HS-27A (cell line): ENCODE measurements at places on chromosomes 1 and 21.

- no peak for DNase-seq
These were observed 119.6 kb upstream of the ERRFI1 start for GRCh38 chr1:8145545-8146202.

GRCh38 chr1:227356620-227357146, 38.4 kb upstream of the CDC42BPA start:
- DNase-seq: no peak

- no peak for DNase-seq
These were observed 19.9 kb downstream of the TMPRSS2 start for GRCh38 chr21:41488080-41488479.

- no peak for DNase-seq
These were observed 697 bp downstream of the PRDM16 start for GRCh38 chr1:3069491-3070308.

GRCh38 chr1:112395821-112396652, at the start of gene CTTNBP2NL:
Gene CTTNBP2NL (plus strand): TSS chr1:112396214. CDS start chr1:112416166, 19,952 bp downstream.
- peak; percentile 93 for DNase-seq

- no peak for DNase-seq
These were observed 65.9 kb downstream of the PIK3CD start for GRCh38 chr1:9717193-9718005.

- no peak for DNase-seq
These were observed 28.7 kb downstream of the RSPH1 start for GRCh38 chr21:42467140-42467983.

- no peak for DNase-seq
These were observed 38.0 kb downstream of the PLXNA2 start for GRCh38 chr1:208206092-208206698.

DNA sequence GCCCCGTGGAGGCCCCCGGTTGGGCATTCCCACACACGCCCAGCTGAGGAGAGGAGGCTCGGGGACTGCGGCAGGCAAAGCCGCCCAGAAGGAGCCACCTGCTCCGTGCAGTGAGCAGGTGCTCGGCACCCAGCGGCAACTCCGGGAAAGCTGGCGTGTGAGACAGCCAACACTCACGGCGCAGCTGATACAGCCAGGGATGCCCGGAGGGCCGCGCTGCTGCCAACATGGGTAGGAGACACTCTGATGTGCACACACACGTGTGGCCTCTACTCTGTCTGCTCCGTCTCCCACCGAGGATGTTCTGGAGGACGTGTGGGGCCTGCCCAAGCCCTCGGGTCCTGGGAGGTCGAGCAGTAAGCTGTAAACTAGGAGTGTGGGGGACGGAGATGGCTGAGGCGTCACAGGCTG, 12.9 kb downstream of the MORN1 start:
- no peak for DNase-seq

- DNase-seq: no peak
These were observed 3.6 kb upstream of the ABCA4 start for GRCh38 chr1:94124538-94124937.

DNA sequence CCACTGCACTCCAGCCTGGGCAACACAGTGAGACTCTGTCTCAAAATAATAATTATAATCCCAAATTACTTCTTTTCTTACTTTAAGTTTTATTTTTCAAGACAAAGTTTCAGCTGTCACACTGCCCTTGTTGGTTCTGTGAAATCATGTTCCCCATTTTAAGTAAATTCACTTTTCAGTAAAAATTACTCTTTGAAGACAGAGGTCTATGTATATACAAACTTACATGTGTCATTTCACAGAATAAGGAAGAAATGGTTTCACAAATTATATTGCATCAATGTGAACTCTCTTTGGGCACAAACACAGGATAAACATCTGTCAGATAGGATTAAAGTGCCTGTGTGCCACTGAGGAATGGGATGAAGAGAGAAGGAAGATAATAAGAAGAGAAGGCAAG, 33.1 kb upstream of the ETS2 start:
- no peak for DNase-seq

GRCh38 chr1:31208361-31208945, 31.2 kb downstream of the NKAIN1 start:
- DNase-seq: no peak

GRCh38 chr1:16212251-16212961, at the start of gene ARHGEF19:
Gene ARHGEF19 (minus strand): TSS chr1:16212652. CDS start chr1:16209054, 3,598 bp downstream.
- DNase-seq: no peak

DNA sequence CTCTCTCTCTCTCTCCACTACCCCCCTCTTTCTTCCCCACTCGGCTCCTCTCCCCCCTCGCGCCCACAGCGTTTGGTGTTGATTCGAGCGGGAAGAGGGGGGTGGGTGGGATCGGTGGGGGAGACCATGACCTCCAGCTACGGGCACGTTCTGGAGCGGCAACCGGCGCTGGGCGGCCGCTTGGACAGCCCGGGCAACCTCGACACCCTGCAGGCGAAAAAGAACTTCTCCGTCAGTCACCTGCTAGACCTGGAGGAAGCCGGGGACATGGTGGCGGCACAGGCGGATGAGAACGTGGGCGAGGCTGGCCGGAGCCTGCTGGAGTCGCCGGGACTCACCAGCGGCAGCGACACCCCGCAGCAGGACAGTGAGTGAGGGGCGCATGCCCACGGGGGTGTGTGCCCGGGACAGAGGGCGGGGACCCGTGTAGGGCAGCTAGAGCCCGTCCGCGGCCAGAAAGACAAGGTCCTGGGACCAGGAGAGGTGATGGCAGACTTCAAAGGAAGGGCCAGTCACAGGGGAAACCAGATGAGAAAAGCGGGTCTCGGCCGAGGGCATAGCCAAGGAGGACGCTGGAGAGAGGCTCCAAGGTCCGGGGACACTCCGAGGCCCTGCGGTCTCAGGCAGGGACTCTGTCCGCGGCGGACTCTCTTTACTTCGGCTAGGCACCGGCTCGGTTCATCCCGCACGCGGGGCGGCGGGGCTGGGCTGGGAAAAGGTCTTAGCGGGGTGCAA, at the start of gene PRRX1:
PRRX1 (plus strand) TSS at position 39 of the 735 bp plus-strand sequence; CDS start at position 127, 88 bp downstream.
- no peak for DNase-seq

GRCh38 chr1:43541721-43542401, 11.2 kb downstream of the PTPRF start:
- no peak for DNase-seq

GRCh38 chr1:240720976-240721375, 109.0 kb upstream of the GREM2 start:
- no peak for DNase-seq

GRCh38 chr1:201590474-201590873, 51.5 kb downstream of the NAV1 start:
- no peak for DNase-seq

DNA sequence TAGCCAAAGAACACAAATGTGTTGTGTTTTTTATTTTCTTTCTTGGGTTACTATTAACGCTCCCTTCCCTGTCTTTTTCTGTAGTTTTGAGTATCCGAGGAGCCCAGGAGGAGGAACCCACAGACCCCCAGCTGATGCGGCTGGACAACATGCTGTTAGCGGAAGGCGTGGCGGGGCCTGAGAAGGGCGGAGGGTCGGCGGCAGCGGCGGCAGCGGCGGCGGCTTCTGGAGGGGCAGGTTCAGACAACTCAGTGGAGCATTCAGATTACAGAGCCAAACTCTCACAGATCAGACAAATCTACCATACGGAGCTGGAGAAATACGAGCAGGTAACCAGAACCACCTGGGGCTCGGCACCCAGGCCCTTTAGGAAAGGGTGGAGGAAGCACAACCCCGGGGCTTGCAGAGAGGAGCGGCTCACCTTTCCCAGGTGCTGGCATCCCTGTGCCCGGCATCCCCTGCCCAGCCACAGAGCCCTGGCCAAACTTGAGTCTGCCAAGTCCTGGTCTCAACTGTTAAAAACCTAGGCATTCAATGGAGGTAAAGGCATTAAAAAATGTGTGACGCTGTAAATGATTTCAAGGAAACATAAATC, 233.5 kb downstream of the PBX1 start:
- no peak for DNase-seq

DNA sequence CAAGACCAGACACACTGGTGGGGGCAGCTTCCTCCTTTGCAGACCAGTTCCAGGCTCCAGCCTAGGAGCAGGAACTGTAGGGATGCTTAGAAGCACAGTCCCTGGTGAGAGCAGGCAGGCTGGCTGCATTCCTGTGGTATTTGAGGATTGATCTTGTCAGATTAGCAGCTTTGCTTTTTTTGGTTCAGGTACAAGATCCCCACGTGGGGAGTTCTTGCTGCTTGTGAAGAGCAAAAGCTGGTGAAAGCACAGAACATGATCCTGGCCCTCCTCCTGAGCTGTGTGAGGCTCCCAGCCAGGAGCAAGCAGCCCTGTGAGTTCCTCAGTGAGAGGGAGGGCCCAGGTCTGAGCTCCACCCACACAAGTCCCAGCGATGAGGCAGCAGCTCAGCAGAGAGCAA, 75.3 kb upstream of the ARTN start:
- DNase-seq: peak; percentile 90

- DNase-seq: peak; percentile 68
These were observed 60.3 kb downstream of the XCL2 start for GRCh38 chr1:168483539-168483938.

DNA sequence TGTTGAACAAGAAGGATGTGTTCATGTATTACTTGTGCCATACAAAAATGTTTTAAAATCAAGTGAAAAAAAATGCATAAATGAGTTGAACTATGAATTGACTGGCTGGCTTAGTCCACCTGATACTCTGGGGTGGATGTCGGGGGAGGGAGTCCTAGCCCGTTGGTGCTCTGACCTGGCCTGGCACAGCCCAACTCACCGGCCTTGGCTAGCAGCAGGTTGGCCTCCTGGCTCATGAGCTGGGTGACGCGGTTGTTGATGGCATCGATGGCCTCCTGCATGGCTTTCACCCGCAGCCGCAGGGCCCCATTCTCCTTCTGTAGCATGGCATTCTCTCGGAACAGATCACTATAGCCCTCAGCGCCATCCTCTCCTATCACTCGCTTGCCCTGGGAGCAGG, 21.6 kb downstream of the KIF21B start:
- DNase-seq: no peak
